ENCODE measurements at places on chromosomes 16 and 17.

- peak; percentile 49 for DNase-seq
These were observed 1.5 kb downstream of the CASKIN1 start for GRCh38 chr16:2194852-2195321.

DNA sequence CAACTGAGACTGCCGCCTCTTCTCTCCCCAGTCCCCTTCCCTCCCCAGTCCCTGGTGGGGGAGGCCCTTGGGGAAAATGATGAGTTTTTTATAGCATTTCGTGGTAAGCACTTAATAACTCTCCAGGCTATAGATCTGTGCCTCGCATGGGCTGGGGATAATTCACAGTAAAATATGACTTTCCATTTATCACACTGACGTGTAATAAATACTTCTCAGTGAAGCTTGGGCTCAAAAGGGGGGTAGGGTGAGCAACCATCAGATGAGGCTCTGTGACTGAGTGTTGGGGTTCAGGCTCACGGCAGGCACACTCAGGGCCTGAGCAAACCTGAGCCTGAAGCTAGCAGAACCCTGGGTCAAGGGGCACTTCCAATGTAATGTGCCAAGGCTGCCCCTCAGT is 101.6 kb downstream of the CCT6B start:
- DNase-seq, result no peak

- DNase-seq, result no peak
These were observed 8.2 kb downstream of the UBE2O start for GRCh38 chr17:76444518-76445311.

- DNase-seq, result no peak
These were observed 45.2 kb downstream of the HAPSTR1 start for GRCh38 chr16:9136596-9136995.

GRCh38 chr17:36864827-36865430 is 72.3 kb upstream of the LHX1 start:
- no peak for DNase-seq

DNA sequence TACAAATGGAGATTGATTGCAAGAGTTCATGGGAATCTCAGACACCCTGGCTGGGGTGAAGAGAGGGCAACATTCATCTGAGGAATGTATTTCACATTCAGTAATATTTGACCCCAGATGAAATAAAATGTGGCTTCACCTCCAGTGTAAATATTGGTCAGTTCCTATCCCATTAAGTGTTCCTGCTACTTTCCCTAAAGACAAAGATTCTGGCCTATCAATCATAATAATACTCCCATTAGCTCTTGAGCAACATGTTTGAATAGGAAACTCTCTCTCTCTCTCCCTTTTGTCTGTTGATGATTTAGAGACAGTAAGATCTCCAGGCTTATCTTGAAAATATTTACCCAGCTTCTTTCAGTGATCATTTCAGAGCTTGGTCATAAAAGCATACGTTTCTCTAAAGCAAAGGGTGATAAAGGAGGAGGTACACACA is 70.1 kb downstream of the KCNJ2 start:
- DNase-seq, result no peak

DNA sequence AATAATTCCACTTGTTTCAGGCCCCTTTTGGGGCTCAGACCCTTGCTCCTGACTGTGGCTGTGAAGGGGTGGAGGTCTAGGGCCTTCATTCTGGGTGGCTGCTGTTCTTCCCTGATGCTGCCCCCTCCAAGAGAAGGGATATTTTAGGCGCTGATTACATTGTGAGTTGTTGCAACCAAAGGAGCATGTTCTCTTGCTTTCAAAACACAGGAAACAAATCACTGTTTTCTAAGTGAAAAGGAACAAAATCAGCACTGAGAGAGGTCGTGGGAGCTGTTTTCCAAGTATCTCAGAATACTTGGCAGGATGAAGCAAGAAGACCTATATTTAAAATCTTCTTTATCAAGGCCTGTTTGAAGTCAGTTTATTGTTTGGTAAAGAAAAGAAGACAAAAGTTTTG is 25.3 kb upstream of the SEC14L1 start:
- DNase-seq, result no peak

DNA sequence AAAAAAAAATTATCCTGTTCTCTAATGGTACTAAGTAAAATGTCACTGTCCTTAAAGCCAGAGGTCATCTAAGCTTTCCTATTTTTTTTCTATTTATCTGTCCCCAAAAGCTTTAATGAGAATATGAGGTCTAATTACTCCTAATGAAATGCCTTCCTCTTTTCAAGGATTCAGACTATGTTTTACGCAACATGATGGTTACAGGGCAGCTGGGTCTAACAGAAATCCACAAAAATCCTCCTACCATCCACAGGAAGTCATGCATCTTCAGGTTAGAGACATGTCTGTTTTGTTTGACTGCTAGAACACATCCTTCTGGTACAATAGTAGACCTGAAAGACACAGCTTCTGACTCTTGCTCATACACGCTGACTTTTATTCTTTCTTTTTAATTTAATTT is 29.7 kb upstream of the NSRP1 start:
- DNase-seq, result no peak

DNA sequence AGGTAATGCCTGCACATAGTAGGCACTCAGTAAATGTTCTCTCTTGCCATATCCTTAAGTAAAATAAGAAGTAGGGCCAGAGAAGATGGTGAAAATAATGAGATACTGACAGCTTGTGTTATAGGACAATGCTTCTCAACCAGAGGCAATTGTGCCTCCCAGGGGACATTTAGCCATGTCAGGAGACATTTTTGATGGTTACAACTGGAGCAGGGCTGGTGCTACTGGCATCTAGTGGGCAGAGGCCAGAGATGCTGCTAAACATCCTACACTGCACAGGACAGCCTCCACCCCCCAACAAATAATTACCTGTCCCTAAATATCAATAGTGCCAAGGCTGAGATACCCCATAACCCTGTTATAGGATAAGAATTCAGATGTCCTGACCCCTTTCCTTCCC is 1.7 kb downstream of the RAD51D start:
- no peak for DNase-seq

DNA sequence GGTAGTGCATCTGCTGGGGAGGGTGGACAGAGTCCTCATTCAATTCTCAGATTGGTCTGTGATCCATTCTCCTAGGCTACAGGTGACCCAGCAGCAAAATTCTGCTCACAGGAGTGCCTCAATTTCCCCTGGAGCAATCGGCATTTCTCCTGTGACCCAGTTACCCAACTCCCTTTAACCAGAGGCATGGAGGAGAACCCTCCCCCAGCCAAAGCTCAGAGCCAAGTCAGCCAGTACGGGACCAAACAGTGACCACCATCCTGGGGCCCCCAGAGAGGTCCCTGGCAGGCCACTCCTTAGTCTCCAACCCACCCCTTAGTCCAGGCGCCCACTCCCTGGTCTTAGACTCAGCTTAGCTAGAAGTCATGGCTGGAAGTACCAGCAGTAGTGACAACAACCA is 75.6 kb downstream of the DYNLRB2 start:
- no peak for DNase-seq

- peak; percentile 23 for DNase-seq
These were observed 29.5 kb upstream of the GSE1 start for GRCh38 chr16:85583491-85584181.

DNA sequence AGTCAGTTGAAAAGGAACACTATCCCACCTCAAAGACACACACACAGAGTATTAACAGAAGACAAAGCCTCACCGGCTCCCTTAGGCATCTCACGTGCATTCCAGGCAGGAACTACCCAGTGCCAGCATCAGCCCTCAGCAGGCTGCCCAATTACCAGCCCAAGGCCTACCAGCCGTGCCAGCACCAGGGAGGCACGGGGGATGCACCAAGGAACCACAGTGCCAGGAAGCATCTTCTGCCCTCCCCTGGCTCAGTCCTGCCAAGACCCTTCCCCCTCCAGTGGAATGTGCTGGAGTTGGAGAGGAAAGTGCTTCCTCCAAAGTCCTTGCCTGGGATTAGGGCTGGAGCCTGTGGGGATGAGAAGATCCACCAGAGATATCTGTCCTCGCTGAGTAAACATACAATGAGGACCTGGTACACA is 11.0 kb upstream of the KRT19 start:
- DNase-seq, result no peak

Data from CD14-positive monocyte (primary cell).